ENCODE measurements at places on chromosomes 13 and 19.

DNA sequence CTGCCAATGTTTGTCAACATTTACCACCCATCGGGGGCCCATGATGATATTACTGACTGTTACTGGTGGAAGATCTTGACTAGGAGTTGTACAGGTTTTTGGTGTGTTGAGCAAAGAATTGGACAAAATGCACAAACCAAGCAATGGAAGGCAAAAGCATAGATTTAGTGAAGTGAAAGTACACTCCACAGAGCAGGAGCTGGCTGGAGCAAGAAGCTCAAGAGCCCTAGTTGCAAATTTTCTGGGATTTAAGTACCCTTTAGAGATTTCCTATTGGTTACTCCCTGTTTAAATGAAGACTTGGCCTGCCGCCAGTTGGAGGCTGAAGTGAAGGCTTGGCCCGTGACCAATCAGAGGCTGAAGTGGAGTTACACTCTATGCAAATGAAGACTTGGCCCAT, 128.6 kb upstream of the KL start:
- no peak for ATAC-seq

DNA sequence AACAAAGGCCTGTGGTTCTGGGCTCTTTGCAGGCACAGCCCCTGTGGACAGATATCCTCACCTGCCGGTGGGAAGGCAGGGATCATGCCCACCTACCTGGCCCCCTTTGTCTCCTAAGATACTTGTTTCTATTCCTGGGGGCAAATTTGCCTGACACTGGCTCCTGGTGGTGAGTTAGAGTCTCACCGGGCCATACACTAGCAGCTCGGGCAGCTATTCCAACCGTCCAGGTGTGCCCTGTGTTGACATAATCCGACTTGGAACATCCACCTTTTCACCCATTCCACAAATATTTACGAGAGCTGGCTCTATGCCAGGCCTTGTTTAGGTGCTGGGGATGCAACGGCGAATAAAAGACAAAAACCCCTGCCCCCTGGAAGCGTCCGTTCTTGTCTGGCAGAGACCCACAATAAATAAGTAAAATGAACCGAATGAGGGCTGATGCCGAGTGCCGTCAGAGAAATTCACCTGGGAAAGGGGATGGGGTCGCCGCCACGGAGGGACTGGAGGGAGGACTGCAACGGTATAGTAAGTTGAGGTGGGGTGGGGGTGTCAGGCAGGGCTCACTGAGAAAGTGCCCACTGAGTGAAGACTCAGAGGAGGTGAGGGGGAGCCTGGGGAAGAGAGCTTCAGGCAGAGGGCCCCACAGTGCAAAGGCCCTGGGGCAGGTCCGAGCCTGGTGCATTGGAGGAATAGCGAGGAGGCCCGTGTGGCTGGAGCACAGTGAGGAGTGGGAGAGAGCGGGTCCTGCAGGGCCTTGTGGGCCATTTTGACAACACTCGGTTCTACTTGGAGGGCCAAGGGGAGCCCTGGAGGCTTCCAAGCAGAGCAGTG, 43.2 kb upstream of the RANBP3 start:
- ATAC-seq: no peak

DNA sequence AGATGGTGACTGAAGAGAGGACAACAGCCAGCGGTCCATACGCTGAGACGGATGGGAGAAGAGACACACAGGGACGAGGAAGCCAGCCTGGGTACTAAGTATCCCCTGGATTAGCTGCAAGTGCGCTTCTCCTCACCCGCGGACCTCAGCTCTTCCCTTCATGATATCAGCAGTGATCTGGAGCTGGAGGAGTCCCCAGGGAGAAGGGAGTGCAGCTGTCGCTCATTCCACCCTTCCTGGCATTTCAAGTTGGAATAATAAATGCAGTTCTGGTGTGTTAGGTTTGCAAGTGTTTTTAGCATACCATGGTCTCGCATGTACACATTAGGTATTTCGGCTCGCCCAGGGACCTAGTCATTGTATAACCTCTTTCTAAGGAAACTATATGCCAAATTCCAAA, 88.5 kb upstream of the C1QTNF9B start:
- ATAC-seq: no peak

DNA sequence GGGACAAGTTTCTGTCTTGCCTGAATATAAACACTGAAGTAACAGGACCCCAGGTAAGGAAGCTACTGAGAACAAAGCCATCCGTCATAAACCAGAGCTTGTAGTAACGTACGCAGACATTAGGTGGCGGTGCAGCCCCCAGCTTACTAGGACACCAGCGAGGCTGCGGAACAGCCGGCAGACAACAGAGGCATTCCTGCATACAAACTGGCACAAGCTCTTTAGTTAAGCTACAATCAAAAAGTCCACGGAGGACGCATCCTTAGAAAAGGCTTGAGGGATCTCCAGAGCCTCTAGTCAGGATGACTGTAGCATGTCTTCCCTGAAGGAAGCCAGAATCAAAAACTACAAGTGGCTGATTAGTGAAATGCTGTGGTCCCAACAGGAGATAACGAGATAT, 26.2 kb downstream of the ZNF160 start:
- ATAC-seq: no peak

- ATAC-seq: peak; percentile 76
Measured at GRCh38 chr13:95457294-95457693, 95.2 kb upstream of the CLDN10 start.

DNA sequence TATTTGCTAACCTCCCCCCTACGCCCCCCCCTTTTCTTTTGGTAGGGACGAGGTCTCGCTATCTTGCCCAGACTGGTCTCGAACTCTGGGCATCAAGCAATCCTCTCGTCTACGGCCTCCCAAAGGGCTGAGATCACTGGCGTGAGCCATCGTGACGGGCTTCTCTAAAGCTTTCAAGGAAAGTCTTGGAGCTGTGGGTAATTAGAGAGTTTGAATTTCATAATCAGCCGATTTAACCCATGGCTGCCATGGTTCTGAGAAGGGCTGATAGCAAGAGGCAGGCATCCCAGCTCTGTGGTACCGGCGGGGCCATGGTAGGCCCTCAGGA, 679 bp upstream of the ABHD8 start:
- no peak for ATAC-seq

- ATAC-seq: no peak
Measured at GRCh38 chr19:47540748-47541147, 25.9 kb upstream of the NAPA start.

DNA sequence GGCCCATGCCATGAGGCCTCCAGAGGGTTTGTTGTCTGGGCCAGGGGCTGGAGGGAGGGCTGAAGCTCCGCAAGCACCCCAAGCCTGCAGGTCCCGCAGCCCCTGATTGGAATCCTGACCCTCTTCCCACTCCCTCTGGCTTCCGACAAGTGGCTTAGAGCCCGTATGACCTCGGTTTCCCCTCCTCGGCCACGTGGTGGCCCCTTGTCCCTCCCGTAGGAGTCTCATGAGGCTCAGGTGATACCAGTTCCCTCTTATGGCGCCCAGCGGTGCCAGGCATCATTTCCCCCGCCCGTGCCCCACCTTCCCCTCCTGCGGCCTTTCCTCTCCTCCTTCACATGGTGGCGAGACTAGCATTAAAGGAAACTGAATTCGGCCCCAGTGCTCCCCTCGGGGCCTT, 6.1 kb downstream of the THOP1 start:
- no peak for ATAC-seq

- no peak for ATAC-seq
Measured at GRCh38 chr13:102945886-102946285, 100.1 kb downstream of the ERCC5 start.

- ATAC-seq: no peak
Measured at GRCh38 chr13:78133511-78133910, 214.9 kb upstream of the EDNRB start.

DNA sequence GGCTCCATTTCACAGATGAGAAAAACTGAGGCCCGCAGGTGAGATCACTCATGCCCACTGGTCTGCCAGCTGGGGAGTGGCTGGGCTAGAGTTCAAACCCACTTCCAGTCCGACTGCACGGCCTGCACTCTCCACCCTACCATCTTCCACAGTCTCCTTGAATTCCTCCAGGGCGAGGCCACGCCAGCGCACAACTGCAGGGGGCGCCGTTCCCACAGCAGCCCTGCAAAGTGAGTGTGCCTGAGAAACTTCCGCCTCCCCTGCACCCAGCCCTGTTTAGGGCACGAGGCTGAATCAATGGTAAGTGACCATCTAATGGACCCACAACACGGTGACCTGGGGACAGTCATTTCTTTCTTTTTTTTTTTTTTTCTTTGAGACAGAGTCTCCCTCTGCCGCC, 829 bp upstream of the ATCAY start:
- ATAC-seq: no peak

- ATAC-seq: no peak
Measured at GRCh38 chr13:43848001-43848649, 31.4 kb downstream of the CCDC122 start.

DNA sequence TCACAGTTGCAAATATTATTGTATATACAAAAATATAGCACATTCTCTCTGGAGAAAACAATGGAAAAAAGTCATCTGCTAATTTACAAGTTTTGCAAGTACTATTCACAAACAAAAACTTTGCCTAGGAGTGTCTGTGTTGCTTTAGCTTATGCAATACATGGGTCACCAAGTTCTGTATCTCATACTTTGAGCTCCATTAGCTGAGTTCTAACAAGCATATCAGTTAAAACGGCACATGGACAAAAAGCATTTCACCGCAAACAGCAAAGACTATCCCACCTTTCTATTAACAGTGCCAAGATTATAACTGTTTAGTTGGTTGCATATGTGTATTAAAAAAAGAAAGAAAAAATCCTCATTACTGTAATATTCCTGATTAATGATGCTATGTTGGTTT, 4.6 kb downstream of the SPRY2 start:
- ATAC-seq: no peak

DNA sequence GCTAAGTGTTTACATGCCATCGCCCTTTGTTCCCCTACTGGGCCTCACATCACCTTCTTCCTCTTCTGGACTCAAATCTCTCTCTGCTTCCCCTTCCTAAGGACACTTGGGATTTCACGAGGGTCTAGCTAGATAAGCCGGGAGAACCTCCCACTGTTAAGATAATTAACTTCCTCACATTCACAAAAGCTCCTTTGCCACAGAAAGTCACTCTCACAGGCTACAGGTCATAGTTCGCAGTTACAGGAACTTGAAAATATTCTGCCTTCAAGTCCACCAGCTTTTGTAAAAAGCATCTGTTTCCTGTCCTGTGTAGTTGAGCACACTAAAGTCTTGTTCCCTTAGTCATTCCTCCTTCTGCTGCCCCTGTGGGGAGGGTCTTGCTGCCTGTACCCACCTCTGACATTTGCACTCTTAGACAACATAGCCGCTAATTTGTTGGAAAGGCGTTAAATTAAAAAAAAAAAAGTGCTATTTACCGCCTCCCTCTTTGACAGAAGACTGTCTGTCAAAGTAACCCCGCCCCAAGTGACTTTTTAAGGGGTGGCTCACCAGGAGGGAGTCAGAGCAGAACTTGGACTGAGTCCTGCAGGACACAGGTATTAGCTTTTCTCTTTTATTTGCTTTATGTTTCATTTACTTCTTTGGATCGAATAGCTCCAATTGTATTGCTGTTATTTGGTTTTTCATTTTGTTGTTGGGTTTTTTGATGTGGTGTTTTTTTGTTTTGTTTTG, 26.8 kb upstream of the CEACAM21 start:
- peak; percentile 67 for ATAC-seq

GRCh38 chr19:17393914-17394313, at the start of gene CCDC194:
TSS of gene CCDC194 (minus strand) at chr19:17394196. CDS start at chr19:17394158, 38 bp downstream.
- no peak for ATAC-seq

DNA sequence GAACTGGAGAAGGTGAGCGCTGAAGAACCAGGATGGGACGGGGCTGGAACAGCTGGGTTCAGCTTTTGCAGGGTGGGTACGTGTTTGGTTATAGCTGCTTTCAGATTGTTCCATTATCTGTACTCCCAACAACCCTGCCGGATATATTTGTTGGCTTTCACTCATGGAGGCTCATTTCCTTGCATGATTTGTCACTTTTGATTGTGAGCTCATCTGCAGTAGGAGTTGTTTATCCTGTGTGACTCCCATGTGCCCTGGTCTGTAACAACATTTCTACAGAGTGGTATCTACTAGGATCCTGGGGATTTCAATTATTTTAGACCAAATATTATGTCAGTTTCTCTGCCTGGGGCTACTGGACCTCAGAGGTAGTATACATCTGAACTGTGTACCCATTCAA, 5.4 kb downstream of the ARL11 start:
- no peak for ATAC-seq

DNA sequence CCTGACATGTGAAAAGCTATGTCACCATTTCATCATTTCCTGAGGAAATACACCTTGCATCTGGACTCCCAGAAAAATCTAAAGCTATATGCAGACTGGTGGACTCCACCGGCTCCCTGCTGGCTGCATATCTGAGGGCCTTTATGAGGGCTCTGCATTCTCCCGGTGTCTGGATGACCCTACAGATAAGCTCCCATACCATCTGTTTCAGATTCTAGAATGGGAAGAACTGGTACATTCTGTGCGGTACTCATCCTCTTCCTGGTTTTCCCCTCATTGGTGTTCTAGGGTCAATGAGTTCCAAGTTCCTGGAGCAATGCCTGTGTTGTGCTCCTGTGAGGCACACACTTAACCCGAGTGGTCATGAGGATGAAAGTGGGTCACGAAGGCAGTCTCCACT, 60.4 kb downstream of the COL4A1 start:
- ATAC-seq: no peak

DNA sequence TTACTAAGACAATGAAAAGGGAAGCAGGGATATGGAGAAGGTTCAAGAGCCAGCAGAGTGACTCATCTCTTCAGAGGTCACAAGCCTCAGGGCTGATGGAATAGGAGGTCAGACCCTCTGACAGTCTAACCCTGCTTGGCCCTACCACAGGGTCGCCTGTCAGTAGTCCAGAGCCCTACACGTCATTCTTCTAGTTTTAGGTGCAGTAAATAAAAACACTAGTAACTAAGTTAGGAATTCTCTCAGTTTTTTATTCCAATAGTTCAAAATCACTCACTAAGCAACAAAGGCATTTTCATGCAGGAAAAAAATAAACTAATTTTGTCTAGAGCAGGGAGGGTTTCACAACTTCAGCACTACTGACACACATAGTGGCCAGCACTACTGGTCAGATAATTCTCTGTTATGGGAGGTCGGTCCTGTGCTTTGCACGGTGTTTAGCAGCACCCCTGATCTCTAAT, 27.2 kb downstream of the FOXO1 start:
- ATAC-seq: no peak

- no peak for ATAC-seq
Measured at GRCh38 chr13:52949044-52949443, 79.6 kb upstream of the OLFM4 start.

Measured in activated CD4-positive, CD25-positive, alpha-beta regulatory T cell treated with anti-CD3 and anti-CD28 coated beads, Interleukin-2, amount 50 U/mL, for 24 hours (primary cell).